Femur (tissue), 1 donor: ENCODE measurements at places on chromosomes 2 and 18.

GRCh38 chr2:108228006-108228405 lies 11.8 kb upstream of the SULT1C3 start:
- no peak for DNase-seq

GRCh38 chr2:2333076-2333475 lies 2.0 kb upstream of the MYT1L start:
- DNase-seq, result no peak

DNA sequence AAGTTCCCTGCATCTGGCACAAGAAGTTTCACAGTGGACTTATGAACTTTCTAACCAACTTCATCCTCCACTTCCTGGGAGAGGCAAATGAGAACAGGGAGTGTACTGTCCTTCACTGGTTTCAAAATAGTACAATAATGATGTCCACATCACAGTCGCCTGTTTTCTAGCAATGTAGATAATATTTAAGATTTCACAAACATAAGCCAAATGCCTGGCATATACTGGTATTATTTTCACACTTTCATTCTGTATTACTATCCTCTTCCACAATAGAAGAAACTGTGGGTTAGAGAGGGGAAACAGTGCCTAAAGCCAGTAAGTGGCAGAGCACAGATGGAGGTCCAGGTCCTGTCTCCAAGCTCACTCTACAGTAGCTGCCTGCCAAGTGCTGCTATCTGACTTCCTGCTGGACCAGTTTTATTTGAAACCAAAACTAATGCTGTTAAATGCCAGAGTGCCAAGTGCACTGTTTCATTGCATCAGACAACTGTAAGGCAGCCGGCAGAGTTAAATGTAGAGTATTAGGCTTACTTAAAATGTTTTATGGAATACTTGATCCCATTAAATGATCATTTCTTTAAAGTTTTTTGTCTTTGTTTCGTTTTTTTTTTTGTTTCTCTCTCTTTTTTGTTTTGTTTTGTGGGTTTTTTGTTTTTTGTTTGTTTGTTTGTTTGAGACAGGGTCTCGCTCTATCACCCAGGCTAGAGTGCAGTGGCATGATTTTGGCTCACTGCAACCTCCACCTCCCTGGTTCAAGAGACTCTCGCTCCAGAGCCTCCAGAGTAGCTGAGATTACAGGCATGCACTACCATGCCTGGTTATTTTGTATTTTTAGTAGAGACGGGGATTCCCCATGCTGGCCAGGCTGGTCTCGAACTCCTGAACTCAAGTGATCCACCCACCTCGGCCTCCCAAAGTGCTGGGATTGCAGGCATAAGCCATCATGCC lies 15.1 kb downstream of the COBLL1 start:
- DNase-seq, result no peak

DNA sequence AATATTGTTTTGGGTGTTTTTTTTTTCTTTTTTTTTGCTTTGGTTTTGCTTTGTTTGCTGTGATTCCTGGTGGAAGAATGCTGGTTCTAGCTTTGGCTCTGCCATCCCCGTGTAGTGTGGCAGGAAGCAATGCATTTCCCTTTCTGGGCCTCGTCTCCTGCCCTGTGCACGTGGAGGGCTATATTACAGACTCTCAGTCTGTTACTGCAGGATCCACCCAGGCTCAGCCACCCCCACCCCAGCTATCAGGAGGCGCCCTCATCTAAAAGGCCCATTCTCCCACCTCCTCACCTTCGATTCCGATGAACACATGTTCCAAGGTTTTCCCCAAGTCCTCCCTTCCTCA lies 152.3 kb downstream of the TFCP2L1 start:
- no peak for DNase-seq

GRCh38 chr2:196160101-196160500 lies 11.3 kb downstream of the STK17B start:
- DNase-seq, result peak; percentile 58
